ENCODE measurements at places on chromosomes 6 and 20.
A peak's percentile ranks its signal among the peaks of the same experiment; 100 is the strongest.

- DNase-seq, result peak; percentile 80
Observed at GRCh38 chr20:60210779-60211617, 252.8 kb downstream of the CDH26 start.

GRCh38 chr6:37731888-37732287 is 34.2 kb upstream of the MDGA1 start:
- peak; percentile 34 for DNase-seq

- no peak for DNase-seq
Observed at GRCh38 chr20:63132715-63133471, 83.0 kb downstream of the YTHDF1 start.

DNA sequence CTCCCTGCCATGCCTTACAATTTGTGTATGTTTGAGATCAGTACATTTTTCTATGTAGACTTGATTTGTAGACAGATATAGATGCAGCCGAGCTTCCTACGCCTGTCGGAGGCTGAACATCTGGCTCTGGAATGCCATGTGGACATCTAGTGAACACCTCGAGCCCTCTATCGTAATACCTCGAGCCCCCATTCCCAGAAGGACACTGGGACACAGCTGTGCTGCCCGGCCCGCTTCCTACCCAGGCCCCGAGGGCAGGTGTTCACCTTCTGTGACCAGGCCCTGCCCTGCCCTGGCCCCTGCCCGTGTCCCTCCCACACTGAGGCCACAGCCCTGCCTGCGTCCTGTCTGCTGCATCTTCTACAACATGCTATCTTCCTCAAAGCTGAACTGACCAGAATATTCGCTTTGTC is 12.9 kb downstream of the RPS6KA2 start:
- no peak for DNase-seq

- DNase-seq, result no peak
Observed at GRCh38 chr20:47774131-47774777, 11.0 kb downstream of the SULF2 start.

DNA sequence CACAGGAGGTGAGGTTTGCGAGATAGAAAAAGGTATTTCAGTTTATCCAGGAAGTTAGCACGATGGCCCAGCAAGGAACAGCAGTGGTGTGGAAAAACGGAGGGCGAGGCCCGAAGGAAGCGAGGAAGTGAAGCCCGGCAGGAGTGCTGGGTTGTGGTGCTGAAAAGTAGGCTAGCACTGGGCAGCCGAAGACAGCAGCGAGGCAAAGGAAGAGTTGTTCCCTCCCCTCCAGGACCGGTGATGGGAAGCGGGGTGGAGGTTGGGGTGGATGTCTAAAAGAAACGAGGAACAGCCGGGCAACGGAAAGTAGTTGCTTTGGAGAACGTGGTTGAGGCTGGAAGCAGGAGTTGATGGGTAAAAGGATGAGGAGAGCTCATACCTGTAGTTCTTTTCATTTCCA is 1.4 kb downstream of the METTL24 start:
- DNase-seq, result no peak

DNA sequence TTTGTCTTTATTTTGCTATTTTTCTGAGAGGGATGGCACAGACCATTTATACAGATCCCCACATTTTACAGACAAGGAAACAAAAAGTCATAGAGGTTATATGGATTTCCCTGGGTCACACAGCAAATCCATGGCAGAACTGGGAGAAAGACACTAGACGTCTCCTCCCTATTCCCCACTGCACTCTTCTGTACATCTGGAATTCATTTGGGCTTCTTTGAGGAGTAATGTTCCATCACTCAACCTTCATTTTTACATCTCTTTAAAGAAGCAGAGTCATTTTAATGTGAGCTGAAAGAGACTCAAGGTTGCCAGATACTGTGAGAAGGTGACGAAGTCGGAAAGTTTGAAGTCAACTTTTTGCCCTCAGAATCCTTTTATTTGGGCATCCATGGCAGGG is 207.3 kb downstream of the OTOR start:
- no peak for DNase-seq

DNA sequence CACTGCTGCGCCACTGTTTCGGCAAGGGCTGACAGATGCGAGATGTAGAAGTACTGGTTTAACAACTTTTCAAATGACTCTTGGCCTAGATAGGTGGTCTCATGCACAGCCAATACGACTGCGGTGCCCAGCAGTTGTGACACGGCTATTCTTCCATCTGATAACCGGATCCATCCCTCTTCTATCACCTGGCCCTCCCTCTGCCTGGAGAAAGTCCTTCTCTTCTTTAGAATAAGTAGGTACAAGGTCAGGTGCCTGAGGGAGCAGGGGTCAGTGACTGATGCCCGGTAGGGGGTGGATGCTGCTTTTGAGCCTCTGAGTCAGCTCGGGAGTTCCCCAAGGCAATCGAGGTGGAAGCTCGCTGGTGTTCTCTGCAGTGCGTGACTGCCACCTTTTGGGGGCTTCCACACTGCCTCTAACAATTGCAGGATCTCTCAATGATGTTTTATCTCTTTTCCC is 166.8 kb upstream of the GRIK2 start:
- no peak for DNase-seq

DNA sequence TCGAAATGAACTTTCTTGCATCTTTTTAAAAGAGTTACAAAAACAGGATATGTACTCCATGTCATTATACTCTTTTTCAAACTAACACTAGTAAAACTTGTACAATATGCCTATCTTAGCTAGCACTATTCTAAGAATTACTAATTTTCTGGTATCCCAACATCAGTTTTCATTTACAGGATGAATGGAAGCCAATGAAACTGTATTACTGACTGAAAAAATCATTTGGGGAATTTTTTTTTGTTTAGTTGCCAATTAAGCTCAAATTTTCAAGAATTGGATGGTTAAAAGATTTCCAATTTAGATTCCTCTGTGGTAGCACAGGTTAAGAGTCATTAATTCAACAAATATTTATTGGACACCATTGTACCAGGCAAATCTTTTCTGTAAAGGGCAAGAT is 30.7 kb downstream of the TASP1 start:
- DNase-seq, result no peak

GRCh38 chr6:41504466-41505121 is 41.6 kb upstream of the FOXP4 start:
- DNase-seq, result no peak

- DNase-seq, result no peak
Observed at GRCh38 chr6:44224029-44224964, 902 bp downstream of the SLC29A1 start.

DNA sequence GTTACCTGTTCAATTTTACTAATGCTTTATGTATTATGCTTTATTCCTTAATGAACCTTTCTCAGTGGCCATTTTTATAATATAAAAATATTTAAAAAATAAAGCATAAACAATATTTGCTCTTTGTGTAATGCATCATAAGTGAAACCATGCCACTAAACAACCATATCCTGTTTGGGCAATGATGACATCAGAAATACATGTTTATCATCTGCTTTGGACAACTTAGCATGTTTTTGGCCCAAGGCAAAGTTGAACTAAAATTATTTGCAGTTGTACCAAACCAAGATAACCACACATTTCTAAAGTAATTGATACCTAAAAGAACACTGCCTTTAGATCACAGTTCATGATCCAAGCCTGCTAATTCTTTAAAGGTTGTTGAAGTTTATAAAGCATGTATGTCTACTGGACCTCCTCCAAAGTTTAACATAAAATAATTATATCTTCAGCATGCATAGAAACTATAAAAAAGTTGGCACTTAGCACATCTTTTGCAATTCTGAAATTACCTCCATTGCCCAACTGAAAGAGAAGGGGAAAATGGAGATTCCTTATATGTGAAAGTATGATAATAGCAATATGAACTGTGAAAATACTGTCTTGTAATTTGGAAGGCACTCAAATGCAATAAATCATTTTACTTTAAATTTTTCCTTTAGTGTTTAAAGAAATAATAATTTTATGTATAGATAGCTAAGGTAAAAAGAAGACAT is 325.6 kb upstream of the RUNX2 start:
- no peak for DNase-seq

DNA sequence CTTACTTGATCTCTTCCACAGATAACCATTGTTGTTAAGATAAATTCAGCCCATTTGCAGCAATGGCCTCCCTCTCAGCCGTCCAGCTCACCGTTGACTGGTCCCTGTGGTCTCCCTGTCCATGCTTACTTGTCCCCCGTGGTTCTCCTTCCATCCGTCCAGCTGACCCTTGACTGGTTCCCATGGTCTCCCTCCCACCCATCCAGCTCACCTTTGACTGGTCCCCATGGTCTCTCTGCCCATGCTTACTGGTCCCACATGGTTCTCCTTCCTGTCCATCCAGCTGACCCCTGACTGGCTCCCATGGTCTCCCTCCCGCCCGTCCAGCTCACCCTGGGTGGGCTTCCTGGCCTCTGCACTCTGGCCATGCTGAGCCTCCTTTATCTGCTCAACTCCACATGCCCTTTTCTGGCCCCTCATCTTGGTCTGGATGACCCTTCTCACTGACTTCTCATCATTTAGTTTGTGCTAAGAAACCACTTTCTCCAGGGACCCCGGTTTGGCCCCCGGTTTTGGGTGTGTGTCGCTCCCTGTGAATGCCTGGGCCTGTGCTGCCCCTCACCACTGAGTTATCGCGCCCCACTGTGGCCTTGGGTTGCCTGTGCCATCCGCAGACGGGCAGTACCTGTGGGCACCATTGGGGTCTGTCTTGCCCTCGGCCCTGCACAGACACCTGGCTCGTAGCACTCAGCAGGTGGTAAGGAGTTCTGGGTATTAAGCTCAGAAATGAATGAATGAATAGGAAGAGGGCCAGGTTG is 146.4 kb downstream of the ERMARD start:
- DNase-seq, result no peak

- DNase-seq, result no peak
Observed at GRCh38 chr6:14707971-14708465, 537.9 kb upstream of the JARID2 start.

GRCh38 chr6:117911660-117912059 is 4.6 kb downstream of the SLC35F1 start:
- DNase-seq, result no peak

DNA sequence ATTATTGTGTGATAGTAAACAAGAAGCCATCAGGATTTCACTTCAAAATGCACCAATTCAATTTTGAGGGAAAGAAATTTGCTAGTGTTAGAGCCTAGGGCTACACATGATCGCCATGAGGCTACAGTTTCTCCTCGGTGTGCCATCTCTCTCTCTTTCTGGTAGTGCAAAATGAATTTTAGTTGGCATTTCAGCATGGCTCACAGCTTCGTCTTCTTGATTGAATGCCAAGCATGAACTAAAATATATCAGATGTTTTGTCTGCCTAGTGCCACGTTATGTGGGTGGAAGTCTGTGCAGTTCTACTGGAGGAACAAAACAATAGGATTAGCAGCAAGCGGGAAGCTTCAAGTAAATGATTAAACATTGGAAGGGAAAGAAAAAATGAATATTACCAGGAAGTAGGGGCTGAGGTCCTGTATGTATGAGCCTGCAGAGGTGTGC is 6.8 kb upstream of the MRAP2 start:
- no peak for DNase-seq

GRCh38 chr6:12911427-12911826 is 194.9 kb downstream of the PHACTR1 start:
- peak; percentile 51 for DNase-seq

- peak; percentile 61 for DNase-seq
Observed at GRCh38 chr6:25714765-25715164, 39.8 kb upstream of the SLC17A4 start.

- peak; percentile 51 for DNase-seq
Observed at GRCh38 chr6:24960991-24961475, 25.3 kb upstream of the RIPOR2 start.

- DNase-seq, result no peak
Observed at GRCh38 chr6:169808608-169808967, 57.2 kb downstream of the ERMARD start.

- DNase-seq, result no peak
Observed at GRCh38 chr6:154783229-154783628, 50.0 kb downstream of the SCAF8 start.

GRCh38 chr6:7269816-7270215 is 43.2 kb downstream of the SSR1 start:
- no peak for DNase-seq

- DNase-seq, result no peak
Observed at GRCh38 chr6:146481527-146481926, 62.1 kb upstream of the RAB32 start.

DNA sequence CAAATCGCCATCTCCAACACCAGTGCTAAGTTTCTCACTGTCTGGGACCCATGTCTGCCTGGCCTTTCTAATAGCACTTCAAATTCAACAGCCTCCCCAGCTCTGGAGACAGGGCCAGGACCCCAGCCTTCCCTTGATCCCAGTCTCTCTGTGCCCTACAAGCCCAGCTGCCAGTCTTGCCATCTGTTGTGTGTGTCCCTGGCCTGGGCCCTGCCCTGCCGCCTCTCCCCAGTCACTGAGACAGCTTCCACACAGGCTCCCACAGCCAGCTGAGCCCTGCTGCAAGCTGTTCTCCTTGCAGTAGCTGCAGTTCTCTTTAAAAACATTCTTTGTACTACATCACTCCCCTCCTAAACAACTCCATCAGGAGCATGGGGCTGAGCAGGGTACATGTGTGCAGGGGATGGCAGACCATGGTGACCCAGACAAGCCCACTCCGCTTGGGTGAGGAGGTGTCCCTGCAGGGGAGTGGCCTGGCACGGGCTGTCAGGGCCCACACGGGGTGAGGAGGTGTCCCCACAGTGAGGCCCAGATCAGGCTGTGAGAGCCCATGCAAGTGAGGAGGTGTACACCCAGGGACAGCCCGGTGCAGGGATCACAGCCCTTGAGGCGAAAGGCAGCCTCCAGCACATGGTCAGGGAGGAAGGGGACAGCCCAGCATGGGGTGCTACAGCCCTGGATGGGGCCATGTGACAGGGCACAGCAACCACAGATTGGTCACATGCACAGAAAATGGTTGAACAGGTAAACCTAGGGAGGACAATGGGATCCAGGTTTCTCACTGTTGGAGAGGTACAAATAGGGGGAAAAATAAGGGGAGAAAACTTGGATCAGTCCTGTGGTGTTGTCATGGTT is 16.2 kb downstream of the CST7 start:
- no peak for DNase-seq

- DNase-seq, result no peak
Observed at GRCh38 chr6:41637194-41638001, 870 bp upstream of the MDFI start.

- DNase-seq, result no peak
Observed at GRCh38 chr6:152634773-152635172, 2.4 kb downstream of the SYNE1 start.

DNA sequence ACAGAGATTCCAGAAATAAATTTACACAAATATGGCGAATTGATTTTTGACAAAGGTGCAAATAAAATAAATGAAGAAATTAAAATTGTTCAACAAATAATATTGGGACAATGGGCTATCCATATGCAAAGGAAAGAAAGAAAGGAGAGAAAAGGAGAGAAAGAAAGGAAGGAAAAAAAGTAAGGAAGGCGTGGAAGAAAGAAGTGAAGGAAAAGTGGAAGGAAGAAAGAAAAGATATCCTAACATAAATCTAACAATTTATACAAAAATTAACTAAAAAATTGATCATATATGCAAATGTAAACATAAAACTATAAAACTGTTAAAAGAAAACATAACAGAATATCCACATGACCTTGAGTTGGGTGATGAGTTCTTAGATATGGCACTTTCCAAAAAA is 78.7 kb upstream of the ZNF184 start:
- DNase-seq, result no peak
